ENCODE measurements at places on chromosomes 6 and 20. TPM values are rescaled to one million over a fixed set of nuclear protein-coding genes. Genes with fewer than 3 reads are reported as not detected.

DNA sequence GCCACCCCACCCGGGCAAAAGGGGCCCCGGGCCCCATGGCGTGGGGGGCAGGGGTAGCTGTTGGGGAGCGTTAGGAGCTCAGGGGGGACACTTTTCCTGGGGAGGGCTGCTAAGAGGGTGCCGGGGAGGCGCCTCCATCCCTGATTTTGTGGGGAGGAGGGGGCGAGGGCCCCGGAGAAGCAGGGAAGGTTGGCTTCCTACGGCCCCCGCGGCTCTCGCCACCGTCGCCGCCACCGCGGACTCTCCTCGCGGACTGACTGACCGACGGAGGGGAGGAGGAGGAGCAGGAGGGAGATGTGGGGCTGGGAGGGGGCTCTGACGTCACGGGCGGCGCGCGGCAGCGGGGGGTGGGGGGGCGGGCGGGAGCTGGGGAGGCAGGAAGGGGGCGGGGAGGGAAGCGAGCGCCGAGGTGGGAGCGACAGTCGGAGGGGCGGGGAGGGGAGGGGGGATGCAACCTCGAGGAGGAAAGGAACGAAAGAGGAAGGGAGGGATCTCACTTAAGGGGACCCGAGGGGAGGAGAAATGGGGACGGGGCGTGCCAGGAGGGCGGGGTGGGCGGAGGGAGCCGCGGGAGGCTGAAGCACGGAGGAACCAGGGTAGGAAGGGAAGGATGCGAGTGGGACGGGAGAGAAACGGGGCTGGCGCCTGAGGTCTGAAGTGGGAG is 5.1 kb downstream of the GABBR1 start:
- peak; percentile 34 for DNase-seq
- peak overlapping the region; percentile 85 for H3K4me3 ChIP-seq
- peaks cover 2% of the 10 kb centered on the region for H3K27me3 ChIP-seq
- peaks cover 43% of the 10 kb centered on the region for H3K4me1 ChIP-seq
- peaks cover 4% of the 10 kb centered on the region for H3K36me3 ChIP-seq
- no peak overlapping the region for H3K27ac ChIP-seq

- no peak for DNase-seq
- H3K27me3 ChIP-seq = no peaks in the 10 kb centered on the region
- H3K4me1 ChIP-seq = peaks cover 16% of the 10 kb centered on the region
- H3K36me3 ChIP-seq = no peaks in the 10 kb centered on the region
- H3K27ac ChIP-seq = no peak overlapping the region
These were observed 7.7 kb downstream of the ZHX3 start for GRCh38 chr20:41309817-41310216.

DNA sequence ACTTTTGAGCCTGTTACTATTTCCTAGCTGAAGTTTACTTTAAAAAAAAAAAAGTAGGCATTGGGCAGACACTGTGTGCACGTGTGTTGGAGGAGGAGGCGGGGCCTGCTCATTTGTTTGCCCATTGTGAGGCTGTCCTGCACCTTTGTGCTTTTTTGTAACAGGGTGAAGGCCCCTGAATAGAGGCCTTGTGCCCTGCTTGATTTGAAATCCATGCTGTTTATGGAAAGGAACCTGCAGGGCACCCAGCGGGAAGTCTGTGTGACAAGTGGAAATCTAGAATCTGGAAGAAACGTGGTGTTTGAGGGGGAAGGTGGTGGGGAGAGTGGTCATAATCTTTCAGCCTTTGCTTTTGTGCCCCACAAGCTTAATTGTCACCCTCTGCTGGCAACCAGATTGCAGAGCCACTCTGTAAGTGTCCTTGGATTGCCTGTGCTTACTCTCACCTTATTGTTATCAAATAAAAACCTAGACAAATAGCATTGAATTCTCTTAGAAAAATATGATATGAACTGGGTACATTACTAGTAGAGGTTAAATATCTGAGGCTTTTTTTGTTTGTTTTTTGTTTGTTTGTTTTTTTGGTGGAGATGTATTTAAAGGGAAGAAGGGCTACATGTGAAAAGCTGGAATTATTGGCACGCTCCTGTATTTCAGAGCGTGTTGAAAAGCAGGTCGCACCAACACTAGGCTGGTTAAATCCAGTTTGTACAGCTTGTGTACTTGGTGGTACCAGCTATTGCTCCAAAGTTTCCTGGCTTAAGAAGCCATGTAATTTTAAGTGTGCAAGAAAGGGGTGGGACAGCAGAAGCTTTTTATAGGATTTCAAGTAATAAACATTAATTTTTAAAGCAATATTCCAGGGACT is 156.3 kb downstream of the ARID1B start:
- DNase-seq = no peak
- H3K27ac ChIP-seq = no peak overlapping the region
- H3K4me1 ChIP-seq = no peaks in the 10 kb centered on the region
- peaks cover 22% of the 10 kb centered on the region for H3K36me3 ChIP-seq

GRCh38 chr6:72724545-72724944 is 102.7 kb downstream of the KCNQ5 start:
- H3K36me3 ChIP-seq = no peaks in the 10 kb centered on the region
- H3K4me3 ChIP-seq = no peak overlapping the region

DNA sequence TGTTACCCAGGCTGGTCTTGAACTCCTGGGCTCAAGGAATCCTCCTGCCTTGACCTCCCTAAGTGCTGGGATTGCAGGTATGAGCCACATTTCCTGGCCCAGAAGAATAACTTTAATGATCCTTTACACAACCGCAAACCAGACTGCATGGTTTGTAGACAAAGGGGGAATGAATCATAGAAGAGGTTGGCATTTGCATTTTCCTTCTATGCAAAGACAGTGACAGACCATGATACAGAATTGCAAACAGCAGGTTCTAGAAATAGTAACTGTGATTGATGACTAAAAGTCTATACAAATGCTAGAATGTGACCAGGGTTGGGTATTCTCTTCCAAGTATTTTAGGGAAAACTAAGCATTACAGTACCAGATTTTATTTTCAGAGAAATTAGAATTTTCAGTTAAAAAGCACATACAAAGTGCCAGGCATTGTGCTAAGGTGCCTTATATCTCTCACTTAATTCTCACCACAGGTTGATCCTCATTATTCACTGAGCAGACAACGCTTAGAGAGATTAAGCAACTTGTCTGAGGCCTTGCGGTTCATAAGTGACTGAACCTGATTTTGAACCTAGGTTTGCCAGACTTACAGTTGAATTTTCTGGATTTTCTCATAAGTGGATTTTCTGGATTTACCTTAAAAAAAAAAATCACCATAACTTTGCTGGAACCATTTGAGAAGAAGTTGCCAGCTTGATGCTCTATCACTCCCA is 146.6 kb downstream of the ZFAND3 start:
- H3K27ac ChIP-seq = no peak overlapping the region
- no peak overlapping the region for H3K4me3 ChIP-seq
- no peaks in the 10 kb centered on the region for H3K4me1 ChIP-seq
- H3K27me3 ChIP-seq = no peaks in the 10 kb centered on the region
- peaks cover 10% of the 10 kb centered on the region for H3K36me3 ChIP-seq

GRCh38 chr6:27775796-27776184 is 136.4 kb downstream of the OR2B2 start:
- H3K4me1 ChIP-seq = peaks cover 32% of the 10 kb centered on the region
- H3K4me3 ChIP-seq = no peak overlapping the region
- no peaks in the 10 kb centered on the region for H3K36me3 ChIP-seq
- no peak overlapping the region for H3K27ac ChIP-seq
- no peak for DNase-seq
- peaks cover 2% of the 10 kb centered on the region for H3K27me3 ChIP-seq

DNA sequence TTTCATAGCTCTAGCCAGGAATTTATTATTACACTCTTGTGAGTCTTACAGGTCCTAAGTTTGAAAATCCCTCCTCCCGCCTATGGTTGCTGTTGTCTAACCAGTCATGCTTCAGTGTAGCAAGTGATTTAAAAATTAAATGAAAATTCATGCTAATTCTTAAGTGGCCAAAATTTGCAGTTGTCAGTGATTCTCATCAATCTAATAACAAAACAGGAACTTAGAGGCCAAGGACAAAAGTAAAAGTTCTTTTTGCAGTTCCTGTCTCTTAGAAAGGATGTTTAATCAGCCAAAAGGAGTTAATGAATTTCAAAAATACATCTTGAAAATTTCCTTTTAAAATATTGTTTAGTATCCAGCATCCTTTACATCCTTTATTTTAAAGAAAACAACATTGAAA is 36.3 kb downstream of the VTA1 start:
- DNase-seq = no peak
- H3K4me1 ChIP-seq = no peaks in the 10 kb centered on the region
- peaks cover 18% of the 10 kb centered on the region for H3K36me3 ChIP-seq
- H3K27me3 ChIP-seq = no peaks in the 10 kb centered on the region

DNA sequence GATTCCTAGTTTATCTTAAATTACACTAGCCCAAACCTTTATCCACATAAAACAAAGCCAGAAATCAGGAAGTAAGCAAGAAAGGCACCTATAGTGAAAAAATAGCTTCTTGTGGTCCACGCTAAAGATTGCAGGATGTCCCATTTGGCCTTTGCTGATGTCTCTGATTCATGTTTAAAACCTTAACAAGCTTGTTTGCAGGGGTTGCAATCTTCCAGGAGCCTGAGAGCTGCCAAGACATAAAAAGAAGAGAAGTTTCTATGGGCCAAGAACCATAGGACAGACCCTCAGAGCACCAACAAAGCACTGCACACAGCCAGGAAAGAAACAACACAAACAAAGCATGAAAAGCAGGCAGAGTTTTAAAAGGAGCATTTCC is 49.4 kb downstream of the ADAT2 start:
- no peaks in the 10 kb centered on the region for H3K27me3 ChIP-seq
- H3K27ac ChIP-seq = no peak overlapping the region
- no peak for DNase-seq
- H3K4me1 ChIP-seq = peaks cover 5% of the 10 kb centered on the region
- no peaks in the 10 kb centered on the region for H3K36me3 ChIP-seq

DNA sequence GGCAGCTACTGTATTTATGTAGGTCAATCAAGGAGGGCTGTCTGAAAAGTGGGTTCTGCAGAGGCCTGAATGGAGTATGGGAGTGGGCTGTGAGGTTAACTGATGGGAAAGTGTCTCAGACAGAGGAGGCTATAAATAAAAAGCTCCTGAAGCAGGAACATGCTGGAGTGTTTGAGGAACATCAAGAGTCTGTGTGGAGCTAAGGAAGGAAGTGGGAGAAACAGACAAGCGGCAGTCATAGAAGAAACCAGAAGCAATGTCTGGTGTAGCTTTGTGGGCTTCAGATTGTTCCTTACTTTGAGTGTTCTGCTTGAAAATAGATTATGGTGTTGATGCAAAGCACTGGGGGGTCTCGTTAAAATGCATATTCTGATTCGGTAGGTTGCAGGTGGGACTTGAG is 101.5 kb upstream of the OGFRL1 start:
- H3K27me3 ChIP-seq = no peaks in the 10 kb centered on the region
- no peaks in the 10 kb centered on the region for H3K36me3 ChIP-seq
- H3K4me3 ChIP-seq = no peak overlapping the region
- no peak overlapping the region for H3K27ac ChIP-seq
- H3K4me1 ChIP-seq = peaks cover 6% of the 10 kb centered on the region
- DNase-seq = no peak

GRCh38 chr6:130933712-130934200 is 106.5 kb downstream of the SMLR1 start:
- no peak for DNase-seq
- no peaks in the 10 kb centered on the region for H3K27me3 ChIP-seq
- no peak overlapping the region for H3K4me3 ChIP-seq
- no peaks in the 10 kb centered on the region for H3K36me3 ChIP-seq

DNA sequence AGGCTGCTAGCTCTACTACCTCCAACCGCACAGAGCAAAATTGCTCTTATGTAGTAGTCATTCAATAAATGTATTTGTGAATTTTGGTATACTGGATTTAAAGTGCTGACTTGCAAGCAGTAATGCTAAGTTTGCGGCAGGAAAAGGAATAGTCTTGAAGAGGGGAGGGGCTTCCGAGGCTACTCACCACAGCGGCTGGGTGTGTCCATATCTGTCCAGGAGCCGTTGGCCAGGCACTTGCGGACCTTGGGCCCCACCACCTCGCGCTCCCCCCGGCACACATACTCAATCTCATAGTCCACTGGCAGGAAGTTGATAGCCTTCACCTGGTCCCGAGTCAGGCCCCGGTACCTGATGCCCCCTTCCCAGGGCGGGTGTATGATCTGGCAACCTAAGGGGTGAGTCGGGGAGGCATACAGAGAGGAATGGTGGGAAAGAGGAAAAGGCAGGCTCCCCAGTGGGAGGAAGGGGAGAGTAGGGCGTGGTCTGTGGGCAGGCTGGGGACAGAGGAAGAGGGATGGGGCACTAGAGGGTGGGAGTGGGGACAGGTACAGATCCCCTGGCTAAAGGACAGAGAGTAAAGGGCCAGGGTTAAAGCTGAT is 1.7 kb downstream of the GABBR1 start:
- peaks cover 55% of the 10 kb centered on the region for H3K27me3 ChIP-seq
- peaks cover 55% of the 10 kb centered on the region for H3K4me1 ChIP-seq
- H3K27ac ChIP-seq = no peak overlapping the region
- H3K36me3 ChIP-seq = no peaks in the 10 kb centered on the region

- H3K4me3 ChIP-seq = no peak overlapping the region
- H3K27ac ChIP-seq = no peak overlapping the region
- H3K4me1 ChIP-seq = no peaks in the 10 kb centered on the region
- no peaks in the 10 kb centered on the region for H3K36me3 ChIP-seq
These were observed 121.9 kb downstream of the MTHFD1L start for GRCh38 chr6:150987371-150987828.

DNA sequence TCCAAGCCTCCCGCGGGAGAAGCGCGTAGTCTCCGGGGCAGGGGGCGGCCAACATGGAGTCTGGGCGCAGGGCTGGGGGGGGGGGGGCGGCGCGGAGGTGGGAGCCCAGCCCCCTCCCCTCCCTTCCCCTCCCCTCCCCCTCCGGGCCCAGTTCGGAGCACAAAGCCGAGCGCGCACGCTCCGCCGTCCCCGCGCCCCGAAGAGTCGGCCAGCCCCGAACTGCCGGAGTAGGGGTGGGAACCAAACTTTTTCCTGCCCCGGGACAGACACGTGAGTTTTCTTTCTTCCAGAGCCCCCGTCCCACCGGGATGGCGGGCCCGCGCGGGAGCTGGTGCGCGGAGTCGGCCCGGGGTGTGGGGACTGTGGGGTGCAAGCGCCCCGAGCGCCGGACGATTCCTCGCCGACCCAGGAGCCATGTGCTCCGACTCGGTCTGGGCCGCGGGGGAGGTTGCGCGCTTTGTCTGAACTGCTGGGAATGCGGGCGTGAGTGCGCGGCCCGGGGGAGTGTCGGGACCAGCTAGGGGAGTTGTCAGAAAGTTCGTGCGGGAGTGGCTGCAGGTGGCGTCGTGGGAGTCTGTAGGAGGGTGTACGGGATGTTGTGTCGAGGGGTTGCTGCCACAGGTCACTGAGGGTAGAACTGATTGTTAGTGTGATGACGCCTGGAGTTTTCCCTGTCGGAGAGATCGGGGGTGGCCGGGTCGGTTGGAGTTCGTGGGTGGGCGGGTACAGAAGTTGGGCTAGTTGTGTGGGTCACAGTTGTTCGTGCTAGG is 1.2 kb downstream of the TGIF2 start:
- peaks cover 18% of the 10 kb centered on the region for H3K36me3 ChIP-seq
- peak overlapping the region; percentile 91 for H3K4me3 ChIP-seq
- peaks cover 3% of the 10 kb centered on the region for H3K27me3 ChIP-seq
- peak; percentile 26 for DNase-seq
- peaks cover 30% of the 10 kb centered on the region for H3K4me1 ChIP-seq
- H3K27ac ChIP-seq = peak overlapping the region; percentile 96

The SLC17A3 gene
- polyA plus RNA-seq = not detected

The BMP7 gene
- not detected for polyA plus RNA-seq

The FOXA2 gene
- polyA plus RNA-seq = not detected

The PIGT gene
- 55.7 TPM for polyA plus RNA-seq

The SLC12A5 gene
- polyA plus RNA-seq = not detected

Data from CD14-positive monocyte (primary cell).